ENCODE measurements at places on chromosomes 7 and 10.

GRCh38 chr10:109616359-109616980, 306.8 kb downstream of the XPNPEP1 start:
- DNase-seq, result no peak

- no peak for DNase-seq
These were observed 50.7 kb upstream of the ITGB8 start for GRCh38 chr7:20279979-20280378.

DNA sequence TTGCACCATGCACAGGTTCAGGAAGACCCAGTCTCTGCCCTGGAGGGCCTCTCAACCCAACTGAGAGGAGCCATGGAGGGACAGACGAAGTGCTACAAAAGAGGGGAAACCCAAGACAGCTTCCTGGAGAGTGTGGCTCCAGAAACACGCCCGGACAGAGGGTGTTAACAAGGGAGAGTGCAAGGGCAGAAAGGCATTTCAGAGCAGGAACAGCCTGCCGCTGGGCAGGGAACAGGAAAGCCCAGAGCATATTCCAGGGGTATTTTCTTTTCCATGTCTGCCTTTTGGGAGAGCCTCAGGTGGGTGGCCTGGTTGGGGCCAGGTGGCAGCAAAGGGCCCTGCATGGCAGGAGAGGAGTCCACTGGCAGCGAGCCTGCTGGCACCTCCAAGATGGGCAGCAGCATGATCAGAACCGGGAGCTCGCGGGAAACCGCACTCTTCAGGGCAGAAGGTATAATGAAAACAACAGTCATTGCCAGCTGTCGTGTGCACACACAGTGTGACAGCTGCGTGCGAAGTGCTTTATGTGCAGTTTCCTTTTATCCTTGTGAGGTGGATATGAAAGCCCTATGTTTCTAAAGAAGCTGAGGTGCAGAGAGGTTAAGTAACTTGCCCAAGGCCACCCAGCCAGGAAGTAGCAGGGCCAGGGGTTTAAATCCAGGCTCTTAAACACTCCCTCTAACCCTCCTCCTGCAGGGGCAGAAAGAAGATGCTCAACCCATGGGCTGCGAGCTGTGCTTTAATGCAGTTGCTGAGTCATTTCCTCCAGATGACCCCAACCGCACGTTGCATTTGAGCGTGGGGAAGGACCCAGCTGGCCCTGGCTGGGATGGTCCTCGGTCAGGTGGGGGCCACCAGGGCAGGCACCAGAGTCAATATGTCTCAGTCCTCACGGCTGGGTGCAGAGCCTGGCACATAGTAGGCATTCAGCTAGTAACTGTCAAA, 128.6 kb downstream of the OAT start:
- DNase-seq, result no peak

DNA sequence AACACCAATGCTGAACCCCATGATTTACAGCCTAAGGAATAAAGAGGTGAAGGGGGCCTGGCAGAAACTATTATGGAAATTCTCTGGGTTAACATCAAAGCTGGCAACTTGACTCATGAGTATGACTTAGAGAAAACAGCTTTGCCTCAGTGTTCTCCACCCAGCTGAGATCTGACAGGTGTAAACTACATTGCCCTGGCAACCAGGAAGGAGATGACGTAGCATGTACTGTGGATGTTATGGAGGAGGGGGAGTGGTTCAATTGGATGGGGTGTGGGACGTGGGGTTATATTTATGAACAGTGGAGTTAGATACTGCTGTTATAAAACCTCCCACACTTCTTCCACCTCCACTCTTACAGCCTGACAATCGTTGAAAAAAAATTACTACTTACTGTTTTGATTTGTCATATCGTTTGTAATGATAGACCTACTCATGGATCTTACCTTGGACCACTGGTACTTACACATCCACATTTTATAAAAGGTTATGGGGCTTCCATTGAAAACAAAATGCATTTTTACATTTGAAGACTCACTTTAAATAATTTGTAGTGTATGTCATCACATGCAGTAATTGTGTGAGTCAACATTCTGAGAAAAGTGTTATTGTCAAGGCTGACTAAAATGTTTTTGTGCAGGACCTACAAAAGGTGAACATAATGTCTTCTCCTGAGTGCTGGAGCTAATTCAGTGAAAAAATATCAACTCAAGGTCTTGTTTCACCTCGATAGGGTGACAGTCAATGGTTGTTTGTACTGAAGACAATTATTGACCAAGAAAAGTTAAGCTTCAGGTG, 6.4 kb downstream of the OR2F1 start:
- no peak for DNase-seq

- no peak for DNase-seq
These were observed 154.9 kb downstream of the SLIT1 start for GRCh38 chr10:97030894-97031293.

GRCh38 chr10:97726636-97727178, 10.2 kb upstream of the ZFYVE27 start:
- no peak for DNase-seq

- no peak for DNase-seq
These were observed 705.1 kb downstream of the SUGCT start for GRCh38 chr7:40839881-40840280.
